Ovary (tissue), 10 donors: ENCODE measurements at places on chromosomes 5 and 9. TPM values are rescaled to one million over a fixed set of nuclear protein-coding genes. Genes with fewer than 3 reads are reported as not detected.

ZNF366 gene
- total RNA-seq: 1.1 TPM

PLPP7 gene
- 9.8 TPM for total RNA-seq

- DNase-seq: no peak
Observed at GRCh38 chr5:95887977-95888376, 65.5 kb upstream of the GLRX start.

DNA sequence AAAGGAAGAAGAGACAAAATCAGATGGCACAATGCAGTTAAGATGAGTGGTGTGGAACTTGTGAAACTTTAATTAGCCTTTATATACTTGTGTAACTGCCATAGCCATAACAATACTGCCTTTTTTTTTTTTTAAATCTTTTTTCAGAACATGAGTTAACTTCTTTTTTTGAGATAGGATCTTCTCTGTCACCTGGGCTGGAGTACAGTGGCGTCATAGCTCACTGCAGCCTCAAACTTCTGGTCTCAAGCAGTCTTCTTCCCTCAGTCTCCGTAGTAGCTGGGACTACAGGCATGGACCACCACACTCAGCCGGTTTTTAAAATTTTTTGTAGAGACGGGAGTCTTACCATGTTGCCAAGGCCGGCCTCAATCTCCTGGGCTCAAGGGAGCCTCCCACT is 37.2 kb downstream of the GPBP1 start:
- no peak for DNase-seq
